ENCODE measurements at places on chromosomes 13 and 19.
A peak's percentile ranks its signal among the peaks of the same experiment; 100 is the strongest.

DNA sequence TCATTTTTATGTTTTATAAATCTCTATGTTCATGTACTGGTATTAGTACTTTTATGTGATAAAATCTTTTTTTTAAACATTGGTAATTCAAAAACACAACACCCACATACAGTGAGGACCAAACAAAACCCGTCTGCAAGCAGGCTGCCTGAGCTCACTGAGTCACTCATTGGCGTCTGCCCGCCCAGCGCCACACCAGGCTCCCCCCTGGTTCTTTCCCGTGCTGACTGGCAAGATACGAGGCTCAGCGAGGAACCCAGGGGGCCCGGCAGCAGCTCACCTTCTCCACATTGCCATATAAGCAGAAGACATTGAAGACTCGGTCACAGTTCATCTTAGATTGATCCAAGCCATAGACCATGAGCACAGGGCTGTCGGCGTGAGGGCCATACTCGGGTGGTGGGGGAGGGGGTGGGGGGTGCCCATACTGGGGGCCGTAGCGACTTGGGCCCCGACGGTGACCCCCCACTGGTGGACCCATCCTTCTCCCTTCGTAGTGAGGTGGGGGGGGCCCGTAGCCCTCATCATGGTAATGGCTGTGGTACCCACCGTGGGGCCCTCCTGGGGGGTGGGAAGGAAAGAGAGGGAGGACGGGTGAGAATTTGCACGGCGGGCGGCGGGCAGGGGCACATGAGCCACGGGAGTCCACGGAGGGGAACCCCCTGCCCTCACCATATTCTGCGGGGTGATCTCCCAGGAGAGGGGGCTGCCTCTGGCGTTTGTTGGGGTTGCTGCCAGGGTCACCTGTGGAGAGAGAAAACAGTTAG is 8.4 kb upstream of the ECH1 start:
- no peak for DNase-seq

DNA sequence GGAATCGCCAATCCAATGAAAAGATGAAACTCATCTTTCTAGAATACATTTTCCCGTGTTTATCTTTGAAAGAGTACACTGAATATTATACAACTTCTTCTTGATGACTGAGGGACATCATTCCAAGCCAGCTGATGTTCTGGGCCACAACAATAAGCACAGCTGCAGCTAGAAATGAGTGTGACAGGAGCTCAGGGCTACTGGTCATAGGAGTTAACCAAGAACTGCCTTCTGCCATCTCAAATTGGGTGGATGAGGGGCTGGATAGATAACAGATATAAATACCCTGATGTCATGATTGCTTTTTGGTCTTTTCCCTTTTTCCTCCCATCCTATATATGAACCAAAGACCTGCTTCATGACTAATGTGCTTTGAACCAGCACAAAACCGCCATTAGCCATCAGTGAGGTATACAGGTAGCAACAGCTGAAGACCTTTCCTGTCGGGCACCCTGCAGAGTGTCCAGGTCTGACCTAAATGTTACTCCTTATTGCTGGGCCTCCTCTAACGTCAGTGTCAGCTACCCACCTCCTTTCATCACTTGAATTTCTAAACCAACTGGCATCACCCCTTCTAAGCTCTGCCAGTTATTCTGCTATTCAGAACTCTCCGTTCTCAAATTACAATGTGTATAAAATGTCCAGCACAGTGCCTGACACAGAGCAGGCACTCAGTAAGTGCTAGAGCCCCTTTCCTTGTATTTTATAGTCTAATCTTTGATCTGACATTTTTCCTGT is 178.2 kb downstream of the ENOX1 start:
- no peak for DNase-seq

DNA sequence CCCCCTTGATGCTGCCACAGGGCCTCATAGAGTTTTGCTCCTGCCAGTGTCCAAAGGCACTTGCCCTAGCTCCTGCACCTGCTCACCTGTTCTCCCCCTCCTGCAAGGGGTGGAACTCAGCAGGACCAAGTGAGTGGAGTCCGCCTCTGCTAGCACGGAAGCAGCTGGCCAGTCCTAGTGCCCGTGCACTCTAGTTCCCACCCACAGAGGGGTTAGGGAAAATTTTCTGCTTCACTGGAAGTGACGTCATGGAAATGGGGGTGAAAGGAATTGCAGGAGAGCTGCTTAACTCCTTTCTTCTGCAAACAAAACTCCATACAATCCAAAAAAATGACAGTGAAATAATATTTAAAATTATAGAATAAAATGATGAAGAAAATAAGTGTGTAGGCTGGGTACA is 609.7 kb upstream of the SLITRK1 start:
- no peak for DNase-seq

DNA sequence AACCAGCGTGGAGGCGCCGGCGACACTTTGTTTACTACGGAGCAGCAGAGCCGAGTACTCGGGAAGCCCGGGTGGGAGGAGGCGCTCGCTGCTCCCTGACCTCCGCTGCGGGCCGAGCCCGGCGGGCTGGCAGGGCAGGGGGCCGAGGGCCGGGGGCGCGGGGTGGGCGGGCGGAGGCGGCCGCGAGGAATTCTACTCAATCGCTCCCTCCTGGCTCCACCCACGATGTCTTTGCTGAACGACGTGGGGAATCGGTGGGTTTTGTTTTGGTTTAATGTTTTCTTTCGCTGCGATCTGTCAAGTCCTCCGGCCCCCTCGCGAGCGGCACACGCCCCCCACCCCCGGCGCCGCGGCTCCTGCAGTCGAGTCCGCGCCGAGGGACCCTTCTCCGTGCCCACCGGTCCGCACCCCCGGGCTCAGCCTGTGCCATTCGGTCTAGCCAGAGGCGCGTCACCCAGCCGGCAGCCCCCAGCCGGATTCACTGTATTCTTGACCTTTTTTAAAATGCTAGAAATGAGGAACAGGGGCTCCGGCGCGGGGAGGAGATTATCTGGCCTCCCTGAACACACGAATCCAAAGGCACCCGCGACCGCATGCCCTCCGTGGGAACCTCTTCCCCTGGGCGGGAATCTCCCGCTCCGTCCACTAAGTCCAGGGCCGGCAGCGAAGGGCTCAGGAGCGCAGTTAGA is 636 bp upstream of the FOXO1 start:
- DNase-seq, result peak; percentile 61

DNA sequence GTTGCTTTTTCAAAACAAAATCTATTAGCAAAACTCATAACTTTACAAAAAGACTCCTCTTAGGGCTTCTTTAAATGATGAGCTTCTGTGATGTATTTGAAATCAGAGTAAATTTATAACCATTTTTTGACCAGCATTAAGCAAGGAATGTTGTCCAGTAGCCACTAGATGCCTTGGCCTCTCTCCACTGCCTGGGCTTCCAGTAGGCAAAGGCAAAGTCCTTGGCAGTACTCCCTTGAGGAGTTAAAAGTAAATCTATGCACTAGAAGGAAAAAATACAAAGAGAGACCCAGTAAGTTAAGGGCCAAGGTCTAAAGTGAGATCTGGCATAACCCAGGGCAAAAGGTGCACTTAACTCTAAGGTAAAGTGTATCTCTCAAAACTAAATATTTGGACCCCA is 9.5 kb downstream of the SERPINE3 start:
- no peak for DNase-seq

GRCh38 chr19:17281391-17282304 is at the start of gene ANKLE1:
TSS of gene ANKLE1 (plus strand) at chr19:17281901. CDS start at chr19:17281921, 20 bp downstream.
- peak; percentile 95 for DNase-seq

GRCh38 chr19:49749055-49749716 is 13.9 kb downstream of the TSKS start:
- DNase-seq, result no peak

GRCh38 chr19:10112037-10112761 is 706 bp downstream of the P2RY11 start:
- no peak for DNase-seq

- no peak for DNase-seq
Measured at GRCh38 chr19:33687481-33688170, 65.9 kb downstream of the CHST8 start.

- no peak for DNase-seq
Measured at GRCh38 chr19:35126624-35126959, 8.3 kb downstream of the LGI4 start.

GRCh38 chr13:75395901-75396300 is 86.1 kb downstream of the TBC1D4 start:
- DNase-seq, result no peak

GRCh38 chr19:37699057-37699456 is 20.5 kb downstream of the ZNF607 start:
- no peak for DNase-seq

GRCh38 chr13:113785051-113786010 is 26.3 kb downstream of the TMEM255B start:
- DNase-seq, result no peak

DNA sequence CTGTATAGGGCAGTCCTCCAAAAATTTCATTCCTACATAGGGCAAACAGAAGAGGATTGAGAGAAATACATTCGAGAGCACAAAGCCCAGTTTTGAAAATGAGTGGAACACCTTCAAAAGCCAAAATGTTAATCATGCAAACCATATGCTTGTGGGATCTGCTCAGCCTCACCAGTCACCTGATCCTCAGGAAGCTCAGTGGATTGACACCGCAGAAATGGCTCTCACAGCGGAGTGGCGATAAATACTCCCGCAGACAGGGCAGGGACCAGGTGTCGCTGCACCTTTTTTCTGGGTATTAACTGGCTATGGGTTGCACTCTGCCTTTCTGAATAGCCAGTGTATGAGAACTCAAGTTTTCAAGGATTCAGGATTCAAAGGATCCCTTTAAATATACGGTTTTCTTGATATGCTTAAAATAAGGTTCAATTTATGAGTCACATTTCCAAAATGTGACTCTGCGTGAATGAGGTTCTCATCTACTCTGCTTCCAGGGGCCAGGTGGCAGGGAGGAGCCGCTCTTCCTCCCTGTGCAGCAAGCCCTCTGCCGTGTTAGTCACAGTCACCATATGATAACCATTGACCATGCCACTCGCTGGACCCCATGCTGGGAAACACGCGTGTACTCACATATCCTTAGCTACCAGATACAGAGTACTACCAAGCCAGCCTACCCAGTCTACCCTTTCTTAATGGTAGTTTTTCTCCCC is 18.3 kb upstream of the DHRS12 start:
- no peak for DNase-seq

DNA sequence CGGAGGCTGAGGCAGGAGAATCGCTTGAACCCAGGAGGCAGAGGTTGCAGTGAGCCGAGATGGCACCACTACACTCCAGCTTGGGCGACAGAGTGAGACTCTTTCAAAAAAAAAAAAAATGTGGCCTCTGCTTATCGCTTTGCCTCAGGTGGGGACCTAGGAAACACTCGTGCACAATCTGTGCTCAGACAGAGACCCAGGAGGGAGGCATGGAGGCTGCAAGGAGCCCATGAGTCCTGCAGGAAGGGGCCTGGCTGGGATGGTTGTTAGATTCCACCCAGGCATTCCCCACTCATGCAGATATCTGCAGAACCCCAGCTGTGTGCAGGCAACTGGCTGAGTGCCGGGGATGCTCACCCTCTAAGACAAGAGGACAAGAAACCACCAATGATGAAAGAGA is 43.8 kb upstream of the C19orf12 start:
- no peak for DNase-seq

DNA sequence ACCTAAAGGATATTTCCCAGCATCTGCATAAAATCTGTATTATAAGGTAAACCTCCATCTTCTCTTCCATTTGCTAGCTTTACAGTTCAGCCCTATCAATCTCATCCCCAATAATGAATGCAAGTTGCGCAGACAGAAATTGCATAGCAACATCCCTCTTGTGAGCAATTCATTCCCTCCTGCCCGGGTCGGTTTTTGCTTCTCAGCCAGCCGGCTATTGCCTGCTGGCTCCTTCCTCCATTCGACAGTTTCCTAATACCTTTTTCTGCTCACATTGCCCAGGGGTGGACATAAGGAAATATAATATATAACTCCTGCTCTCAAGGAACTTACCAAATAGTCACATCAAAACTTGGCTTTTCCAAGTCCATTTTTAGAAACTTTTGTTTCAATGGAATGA is 125.2 kb downstream of the FGF9 start:
- DNase-seq, result no peak

DNA sequence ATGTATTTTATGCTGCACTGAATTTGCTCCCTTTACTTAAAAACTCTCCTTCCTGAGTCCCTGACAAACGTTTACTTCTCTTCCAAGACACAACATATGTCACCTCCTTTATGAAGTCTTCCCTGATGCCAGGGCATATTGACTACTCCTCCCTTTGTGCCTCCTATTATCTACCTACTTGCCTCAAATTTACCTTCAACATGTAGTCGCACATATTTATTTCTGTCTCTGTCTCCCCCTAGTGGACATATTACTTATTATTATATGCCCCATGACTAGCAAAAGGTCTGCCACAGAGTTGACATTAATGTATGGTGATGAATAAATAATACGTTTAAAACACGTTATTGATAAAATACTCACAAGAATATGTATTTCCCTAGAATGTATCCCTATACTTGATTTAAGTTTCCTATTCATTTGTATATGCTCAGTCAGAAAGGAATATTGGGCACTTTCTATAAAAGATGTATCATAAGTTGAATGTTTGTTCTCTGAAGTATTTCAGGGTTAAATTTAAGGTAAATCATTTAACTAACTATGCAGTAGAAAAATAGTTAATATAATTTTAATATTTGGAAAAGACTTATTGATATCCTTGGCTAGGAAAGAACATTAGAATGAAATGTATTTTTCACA is 250.3 kb upstream of the ATXN8OS start:
- peak; percentile 21 for DNase-seq

DNA sequence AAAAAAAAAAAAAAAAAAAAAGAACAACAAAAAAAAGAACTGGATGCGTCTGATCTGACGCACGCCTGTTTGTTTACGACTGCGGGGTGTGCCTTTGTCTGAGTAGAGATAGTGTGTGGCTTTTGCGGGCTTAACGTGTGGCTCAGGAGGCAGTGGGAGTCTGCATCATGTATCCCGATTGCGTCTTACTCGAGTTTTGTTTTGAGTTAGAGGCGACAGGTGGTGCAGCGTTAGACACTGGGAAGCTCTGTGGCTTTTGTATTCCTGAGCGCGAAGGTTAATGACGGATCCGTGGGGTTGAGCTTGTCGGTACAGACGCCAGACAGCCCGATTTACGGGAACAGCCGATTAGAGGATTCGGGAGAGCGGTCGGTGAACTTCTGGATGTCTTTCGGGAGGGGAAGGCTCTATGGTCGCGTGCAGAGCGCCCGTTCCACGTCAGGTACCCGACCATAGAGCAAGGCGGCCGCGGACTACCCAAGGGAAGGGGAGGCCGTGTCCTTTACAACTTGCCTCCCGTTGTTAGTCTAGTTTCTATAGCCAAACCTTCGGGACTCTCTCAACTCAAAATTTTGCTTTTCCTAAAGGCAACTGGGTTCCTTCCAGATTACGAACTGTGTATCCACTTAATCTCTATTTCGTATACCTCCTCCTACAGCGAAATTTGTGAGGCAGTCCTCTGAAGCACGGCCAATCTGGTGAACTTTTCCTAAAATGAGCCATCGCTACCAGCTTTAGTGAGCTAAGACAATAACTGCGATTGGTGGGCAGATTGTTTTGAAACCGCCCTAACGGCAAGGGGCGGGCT is 926 bp upstream of the HNRNPUL1 start:
- peak; percentile 76 for DNase-seq

- no peak for DNase-seq
Measured at GRCh38 chr13:50124536-50125303, 109.5 kb downstream of the KCNRG start.

GRCh38 chr13:90493667-90494066 is 853.8 kb upstream of the MIR17HG start:
- DNase-seq, result no peak

- DNase-seq, result no peak
Measured at GRCh38 chr19:542173-542866, 1.5 kb upstream of the GZMM start.

- DNase-seq, result no peak
Measured at GRCh38 chr19:29378543-29379080, 147.2 kb upstream of the VSTM2B start.

GRCh38 chr19:38685666-38686529 is 38.4 kb downstream of the ACTN4 start:
- DNase-seq, result peak; percentile 37

GRCh38 chr19:7916103-7916954 is 1.7 kb downstream of the TGFBR3L start:
- peak; percentile 21 for DNase-seq
